ENCODE measurements at places on chromosomes 3 and 15.

DNA sequence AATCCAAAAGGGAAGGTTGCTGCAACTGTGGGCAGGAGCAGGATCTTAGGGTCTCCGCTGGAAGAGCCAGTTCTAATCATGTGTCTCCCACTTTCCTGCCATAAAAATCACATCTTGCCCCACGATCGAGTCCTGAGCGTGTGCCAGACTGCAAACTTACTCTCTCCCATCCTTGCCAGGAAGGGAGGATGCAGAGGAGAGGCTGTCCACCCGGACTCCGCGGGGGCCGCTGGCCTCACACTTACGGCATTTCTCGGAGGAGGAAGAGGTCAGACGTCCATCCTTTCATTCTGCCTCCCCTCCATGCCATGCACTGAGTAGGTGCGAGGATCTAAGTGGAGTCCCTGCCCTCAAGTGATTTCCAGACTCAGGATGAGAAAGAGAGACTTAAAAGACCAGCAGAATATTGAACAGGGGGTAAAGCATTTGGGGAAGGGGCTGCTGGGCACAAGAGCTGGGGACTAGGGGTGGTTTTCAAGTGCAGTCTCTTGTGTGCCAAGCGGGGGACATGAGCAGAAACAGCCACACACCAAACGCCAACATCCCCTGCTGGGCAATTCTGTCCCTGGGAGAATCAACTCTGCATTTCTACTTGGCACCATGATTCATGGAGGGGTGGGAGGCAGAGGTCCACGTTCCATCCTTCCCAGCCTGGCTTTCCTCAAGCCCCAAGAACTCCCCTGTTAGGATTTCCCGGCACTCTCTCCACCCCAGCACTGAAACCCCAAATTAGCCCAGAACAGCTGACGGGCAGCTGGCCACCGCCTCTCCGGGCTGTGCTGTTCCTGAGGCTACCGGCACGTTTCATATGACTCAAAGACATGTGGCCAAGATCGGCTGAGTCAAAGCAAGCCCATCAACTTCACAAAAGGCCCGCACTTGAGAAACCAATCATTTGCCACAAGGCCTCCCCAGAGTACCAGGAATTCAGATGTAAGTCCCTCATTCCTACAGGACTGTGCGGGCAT, 11.6 kb downstream of the OXTR start:
- DNase-seq = no peak

DNA sequence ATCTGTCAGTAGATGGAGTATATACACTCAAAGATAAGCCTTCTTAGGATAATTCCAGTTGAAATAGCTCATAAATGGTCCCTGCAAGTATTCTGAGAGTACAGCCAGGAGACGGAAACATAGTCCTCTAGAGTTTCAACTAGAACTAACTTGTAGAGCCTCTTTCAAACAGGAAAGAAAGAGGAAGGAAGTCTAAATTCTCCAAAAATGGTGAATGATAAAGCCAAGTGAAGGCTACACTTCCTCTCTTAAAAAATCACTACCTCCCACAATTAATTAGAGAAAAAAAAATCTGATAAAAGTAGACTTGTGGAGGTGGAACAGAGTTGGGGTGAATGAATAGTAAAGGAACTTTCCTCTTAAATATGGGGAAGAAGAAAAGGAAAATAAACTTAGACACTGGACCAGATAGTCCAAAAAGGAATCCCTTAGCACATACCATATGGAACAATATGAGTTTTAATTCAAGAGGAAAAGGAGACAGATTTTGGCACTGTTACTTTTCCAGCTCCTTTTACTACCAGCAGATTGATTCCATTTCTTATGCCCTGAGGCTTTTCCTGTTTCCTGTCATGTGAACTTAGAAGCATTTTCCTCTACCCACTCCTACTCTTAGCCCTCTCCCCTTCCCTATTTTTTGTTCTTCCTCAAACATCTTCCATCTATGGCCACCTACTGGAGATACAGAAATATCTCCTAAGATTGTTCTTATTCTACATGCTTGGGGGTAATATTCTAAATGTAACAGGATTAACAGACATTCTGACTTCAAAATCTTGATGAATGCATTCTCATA, 207.6 kb downstream of the CHST2 start:
- DNase-seq = no peak

DNA sequence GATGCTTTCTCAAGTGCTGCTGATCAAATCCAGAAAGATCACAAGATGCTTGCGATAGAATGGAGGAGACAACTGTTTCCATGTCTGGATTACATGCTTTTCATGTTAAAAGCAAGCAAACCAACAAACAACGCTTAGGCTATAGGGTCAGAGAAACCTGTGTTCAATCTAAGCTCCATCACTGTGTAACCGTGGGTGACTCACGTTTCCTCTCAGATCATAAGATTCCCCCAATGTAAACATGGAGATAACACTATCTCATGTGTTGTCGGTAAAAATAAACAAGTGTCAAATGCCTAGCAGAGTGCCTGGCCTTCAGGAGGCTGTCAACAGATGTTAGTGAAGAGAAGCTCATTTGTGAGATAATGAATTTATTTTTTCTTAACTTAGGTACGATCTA, 907.8 kb downstream of the NTRK3 start:
- DNase-seq = no peak

DNA sequence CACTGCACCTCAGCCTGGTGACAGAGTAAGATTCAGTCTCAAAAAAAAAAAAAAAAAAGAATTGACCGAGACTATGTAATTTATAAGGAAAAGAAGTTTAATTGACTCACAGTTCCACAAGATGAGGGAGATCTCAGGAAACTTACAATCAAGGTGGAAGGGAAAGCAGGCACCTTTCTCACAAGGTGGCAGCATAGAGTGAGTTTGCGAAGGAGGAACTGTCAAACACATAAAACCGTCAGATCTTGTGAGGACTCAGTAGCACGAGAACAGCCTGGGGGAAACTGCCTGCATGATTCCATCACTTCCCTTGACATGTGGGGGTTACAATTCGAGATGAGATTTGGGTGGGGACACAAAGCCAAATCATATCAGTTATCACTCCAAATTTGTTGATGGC, 380.9 kb downstream of the EDEM1 start:
- no peak for DNase-seq

DNA sequence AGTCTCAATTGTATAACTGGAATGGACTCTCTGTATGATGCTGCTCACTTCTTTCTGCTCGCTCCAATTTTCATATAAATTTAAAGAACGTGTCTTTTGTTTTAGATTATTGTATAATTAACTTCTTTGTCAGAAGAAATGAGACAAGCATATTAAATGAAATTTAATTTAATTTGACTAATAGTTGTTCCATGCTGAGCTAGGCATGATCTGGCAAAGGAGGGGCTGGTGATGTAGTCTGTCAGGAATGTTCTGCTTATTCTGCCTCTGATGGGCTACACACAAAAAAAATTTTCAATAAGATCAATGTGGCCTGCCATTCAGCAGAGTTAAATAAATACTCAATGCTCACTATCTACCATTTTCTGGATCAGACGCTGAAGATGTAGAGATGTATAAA, 208.4 kb upstream of the CD96 start:
- no peak for DNase-seq

GRCh38 chr3:113377158-113377557, 64.1 kb downstream of the CFAP44 start:
- no peak for DNase-seq

Data from germinal center (tissue), 1 donor.